ENCODE measurements at places on chromosomes 3 and 15.
A peak's percentile ranks its signal among the peaks of the same experiment; 100 is the strongest.

GRCh38 chr15:68427963-68428362 lies 4.0 kb downstream of the ITGA11 start:
- DNase-seq, result no peak

DNA sequence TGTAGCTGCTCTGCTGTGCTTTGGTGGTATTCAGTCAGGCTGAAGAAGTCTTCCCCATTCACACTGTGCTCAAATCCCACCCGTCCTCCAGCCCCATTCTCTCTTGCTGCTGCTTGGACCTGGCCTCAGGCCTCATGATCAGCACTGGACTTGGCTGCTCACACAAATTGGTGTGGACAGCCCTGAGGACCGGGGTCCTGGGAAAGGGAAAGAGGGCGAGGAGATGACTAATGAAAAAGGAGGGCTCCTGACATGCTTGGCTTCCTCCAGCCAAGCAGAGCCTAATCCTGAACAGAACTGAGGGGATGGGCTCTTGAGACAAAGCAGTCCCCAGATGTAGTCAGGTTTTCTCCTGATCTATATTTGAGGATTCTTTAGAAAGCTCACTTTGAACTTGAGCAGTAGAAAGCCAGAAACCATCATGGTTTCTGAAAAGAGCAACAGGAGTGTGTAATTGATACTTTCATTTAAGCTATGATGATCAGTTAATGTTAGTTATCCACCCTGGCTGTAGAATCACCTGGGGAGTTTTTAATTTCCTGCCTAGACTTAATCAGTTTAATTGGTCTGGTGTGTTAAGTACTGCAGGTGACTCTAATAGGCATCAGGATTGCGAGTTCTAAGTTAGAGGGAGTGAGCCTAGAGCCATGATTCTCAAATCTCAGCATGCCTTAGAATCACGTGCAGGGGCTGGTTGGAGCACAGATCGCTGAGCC lies 79.4 kb upstream of the THBS1 start:
- no peak for DNase-seq

- no peak for DNase-seq
Observed at GRCh38 chr3:21662403-21662802, 88.6 kb downstream of the ZNF385D start.

DNA sequence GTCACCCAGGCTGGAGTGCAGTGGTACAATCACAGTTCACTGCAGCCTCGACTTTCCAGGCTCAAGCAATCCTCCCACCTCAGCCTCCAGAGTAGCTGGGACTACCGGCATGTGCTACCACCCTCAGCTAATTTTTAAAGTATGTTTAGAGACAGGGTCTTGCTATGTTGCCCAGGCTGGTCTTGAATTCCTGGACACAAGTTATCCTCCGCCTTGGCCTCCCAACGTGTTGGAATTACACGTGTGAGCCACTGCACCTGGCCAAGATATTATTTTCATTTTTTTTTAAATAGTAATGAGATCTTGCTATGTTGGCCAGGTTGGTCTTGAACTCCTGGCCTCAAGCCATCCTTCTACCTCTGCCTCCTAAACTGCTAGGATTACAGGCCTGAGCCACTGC lies 4.4 kb upstream of the MPI start:
- DNase-seq, result no peak

DNA sequence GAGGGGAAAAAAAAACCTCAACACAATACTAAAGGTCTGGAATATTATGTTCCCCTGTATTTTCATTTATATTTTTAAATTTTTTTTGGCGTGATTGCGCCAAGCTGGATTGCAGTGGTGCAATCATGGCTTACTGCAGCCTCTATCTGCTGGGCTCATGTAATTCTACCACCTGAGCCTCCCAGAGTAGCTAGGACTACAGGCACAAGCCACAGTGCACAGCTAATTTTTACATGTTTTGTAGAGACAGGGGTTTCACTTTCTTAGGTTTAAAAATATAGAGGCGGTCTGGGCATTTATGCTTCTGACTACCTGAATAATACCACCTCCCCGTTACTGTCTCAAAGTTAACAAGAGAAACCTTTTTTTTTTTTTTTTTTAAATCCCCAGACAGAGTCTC lies 51.1 kb upstream of the MAP4 start:
- DNase-seq, result no peak

- DNase-seq, result no peak
Observed at GRCh38 chr3:94433811-94434210, 370.9 kb downstream of the NSUN3 start.

GRCh38 chr15:58702233-58702632 lies 47.3 kb downstream of the ADAM10 start:
- DNase-seq, result no peak

DNA sequence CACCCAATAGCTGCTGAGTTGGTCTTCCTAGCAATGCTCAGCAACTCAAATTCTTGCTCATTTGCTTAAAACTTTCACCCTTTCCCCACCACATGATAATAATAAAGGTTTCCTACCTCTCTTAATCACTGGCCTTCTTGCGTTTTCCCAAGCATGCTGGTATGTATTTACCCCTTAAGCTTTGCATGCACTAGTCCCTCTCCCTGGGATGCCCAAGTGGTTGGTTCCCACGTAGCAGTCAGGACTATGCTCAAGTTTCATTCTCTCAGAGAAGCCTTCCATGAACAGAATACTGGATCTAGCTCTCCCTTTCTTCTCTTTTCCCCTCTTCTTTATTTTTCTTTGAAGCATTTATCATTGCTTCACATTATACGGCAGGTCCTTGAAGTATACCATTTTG lies 108.8 kb downstream of the KBTBD8 start:
- DNase-seq, result no peak

- DNase-seq, result no peak
Observed at GRCh38 chr3:153624310-153625030, 462.4 kb downstream of the RAP2B start.

- DNase-seq, result no peak
Observed at GRCh38 chr3:160473978-160474377, 24.4 kb upstream of the TRIM59 start.

DNA sequence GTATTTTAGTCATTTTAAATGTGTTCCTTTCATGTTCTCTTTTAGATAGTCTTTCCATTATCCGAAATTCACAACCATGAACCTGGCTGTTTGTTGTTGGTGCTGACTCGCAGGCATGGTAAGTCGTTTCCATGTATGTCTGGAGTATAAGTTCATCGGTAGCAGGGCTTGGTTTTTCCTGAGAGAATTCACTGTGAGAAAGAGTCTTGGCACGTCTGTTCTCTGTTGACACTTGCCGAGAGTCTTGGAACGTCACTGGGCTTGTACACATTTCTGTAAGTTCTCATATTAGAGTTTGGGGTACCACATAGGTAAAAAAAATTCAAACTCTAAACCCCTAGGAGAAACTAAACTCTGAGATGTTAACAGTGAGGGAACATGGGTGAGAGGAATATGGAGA lies 29.4 kb upstream of the EIF4A2 start:
- no peak for DNase-seq

DNA sequence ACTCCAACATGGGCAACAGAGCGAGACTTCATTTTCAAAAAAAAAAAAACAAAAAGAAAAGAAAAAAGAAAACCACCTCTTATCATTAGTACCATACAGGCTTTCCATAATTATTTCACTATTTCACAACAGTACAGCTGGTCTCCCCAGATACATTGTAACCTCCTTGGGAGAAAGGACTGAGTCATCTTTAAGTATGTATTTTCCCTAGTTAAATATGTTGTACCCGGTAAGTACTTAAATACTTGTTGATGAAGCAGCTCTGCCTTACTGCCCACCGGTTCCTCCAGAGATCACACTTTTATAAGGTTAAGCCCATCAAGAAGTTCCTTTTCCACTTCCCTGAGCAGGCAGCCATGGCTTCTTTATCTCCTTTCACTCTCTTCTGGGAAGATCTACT lies 789.5 kb upstream of the CFAP20DC start:
- DNase-seq, result no peak

GRCh38 chr15:90465140-90465929 lies 64.4 kb upstream of the CRTC3 start:
- no peak for DNase-seq

GRCh38 chr15:56973463-56973862 lies 55.0 kb downstream of the TCF12 start:
- no peak for DNase-seq

DNA sequence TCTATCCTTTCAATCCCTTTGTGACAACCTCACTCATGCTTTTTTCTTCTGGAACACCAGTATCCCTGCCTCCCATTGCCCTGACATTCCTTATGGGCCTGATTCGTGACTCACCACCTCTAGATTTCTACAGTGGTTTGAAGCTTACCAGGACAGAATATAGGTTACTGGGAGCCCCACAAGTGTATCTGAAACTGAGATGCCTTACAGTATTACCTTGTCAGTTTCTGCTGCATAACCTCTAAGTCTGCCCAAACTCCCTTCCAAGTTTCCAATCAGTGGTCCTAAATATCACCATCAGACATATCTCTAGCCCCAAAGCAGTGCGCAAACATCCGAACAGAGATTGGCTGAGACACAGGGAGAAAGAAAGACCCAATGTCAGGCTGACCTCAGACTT lies 5.6 kb downstream of the CPB1 start:
- no peak for DNase-seq

GRCh38 chr15:62483814-62484213 lies 318.7 kb upstream of the C2CD4B start:
- DNase-seq, result no peak

- no peak for DNase-seq
Observed at GRCh38 chr3:9778143-9779074, 8.7 kb upstream of the CAMK1 start.

DNA sequence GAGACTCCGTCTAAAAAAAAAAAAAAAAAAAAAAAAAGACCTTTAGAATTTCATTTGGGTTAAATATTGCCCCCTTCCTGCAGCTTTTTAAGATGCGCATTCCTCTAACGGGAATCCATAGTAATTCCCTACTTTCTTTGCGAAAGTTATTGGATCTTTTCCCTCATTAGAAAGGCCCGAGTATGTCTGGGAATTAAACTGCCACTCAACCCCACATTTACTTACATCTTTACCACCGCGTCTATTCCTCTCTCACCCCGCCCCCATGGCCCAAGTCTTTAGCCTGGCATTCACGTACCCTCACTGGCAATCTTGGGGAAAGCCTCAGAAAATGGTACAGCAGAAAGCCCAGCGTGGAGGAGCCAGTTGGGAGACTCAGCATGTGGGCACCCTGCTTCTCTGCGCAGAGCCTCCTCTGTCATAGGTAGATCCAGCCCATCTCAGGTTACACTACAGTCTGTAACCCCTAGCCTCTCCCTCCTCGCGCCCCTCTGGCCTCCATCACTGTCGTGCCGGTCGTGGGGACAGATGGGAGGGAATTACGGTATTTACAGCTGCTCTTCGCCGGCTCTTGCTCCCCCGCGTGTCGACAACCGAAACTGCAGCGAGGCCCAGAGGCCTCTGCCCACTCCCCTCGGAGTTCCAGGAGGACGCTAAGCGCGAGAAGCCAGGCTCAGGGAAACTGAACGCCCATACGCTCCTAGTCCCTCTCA lies 6.4 kb upstream of the ANKDD1A start:
- DNase-seq, result peak; percentile 55

GRCh38 chr3:38655708-38656300 lies 6.3 kb upstream of the SCN5A start:
- DNase-seq, result no peak

DNA sequence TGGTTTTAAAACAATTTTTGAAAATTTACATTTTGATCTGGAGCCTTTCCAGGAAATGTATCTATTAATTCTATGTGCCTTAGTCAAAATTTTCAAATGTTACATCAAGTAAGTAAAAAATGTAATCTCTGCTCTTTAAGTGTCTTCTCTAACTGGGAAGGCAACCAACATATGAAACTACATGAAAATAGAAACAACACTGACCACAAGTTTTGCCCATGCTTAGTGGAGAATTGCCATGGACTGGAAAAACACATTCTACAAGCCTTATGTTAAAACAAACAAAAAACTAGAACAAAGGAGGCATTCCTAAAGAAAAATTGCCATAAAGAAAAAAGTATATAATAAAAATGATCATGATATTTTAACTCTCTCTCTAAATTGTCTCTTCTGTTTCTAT lies 75.9 kb upstream of the SPRED1 start:
- DNase-seq, result no peak

DNA sequence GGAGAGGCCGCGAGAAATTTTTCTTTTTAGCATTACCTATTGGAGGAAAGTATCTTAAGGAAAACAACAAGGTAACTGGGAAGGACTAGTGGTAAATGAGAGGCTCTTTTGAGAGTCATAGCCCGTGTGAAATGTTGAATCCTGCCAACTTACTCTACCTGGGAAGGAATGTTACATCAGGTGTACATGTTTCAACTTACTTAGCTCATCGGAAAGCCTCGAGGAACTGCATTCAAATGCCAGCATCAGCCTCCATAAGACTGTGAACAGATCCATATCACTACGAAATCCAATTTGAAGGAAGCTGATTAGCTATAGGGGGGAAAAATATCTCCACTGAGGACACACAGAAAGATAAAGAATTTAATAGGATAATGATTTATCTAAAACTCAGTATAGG lies 72.3 kb upstream of the PDZRN3 start:
- DNase-seq, result no peak

DNA sequence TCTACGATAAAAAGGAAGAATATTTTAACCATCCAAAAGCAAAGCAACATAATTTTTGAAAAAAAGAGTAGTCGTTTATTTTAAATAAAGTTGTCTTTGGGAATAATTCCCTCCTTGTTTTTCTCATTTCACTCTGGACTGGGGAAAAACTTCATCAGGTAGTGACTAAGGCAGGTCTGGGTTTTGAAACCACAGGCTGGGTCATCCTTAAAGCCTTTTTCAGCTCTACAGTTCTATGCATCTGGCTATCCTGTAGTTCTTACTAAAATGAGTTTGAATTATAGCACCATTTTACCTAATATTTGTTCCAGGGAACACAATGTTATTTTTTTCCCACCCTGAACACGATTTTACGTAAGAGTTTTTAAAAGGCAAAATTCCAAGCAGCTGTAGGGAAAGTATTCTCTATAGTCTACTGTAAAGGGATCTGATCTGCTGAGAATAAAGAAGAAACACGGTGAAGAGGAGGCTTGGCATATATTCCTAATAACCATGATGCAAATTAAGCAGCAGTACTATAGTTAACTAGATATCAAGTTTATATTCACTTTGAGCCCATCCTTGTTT lies 107.7 kb downstream of the OSBPL10 start:
- no peak for DNase-seq

DNA sequence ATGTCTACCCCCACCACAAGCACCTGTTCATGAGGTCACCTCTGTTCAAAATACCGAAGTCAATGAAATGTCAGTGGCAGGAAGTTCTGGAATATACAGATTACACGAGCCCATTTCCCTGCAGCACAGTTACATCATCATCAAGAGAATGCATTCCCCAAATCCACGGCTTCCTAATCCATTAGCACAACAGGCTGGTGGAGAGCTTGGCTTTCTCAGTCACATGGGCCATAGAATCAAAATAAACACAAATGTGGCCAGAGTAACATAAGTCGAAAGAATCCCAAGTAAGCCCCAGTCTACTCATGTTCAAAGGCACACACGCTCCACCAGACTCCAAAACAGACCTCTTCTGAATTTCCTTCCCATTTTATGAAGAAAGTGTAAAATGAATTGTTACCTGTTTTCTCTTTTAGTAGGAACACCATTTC lies 419.3 kb downstream of the MAGI1 start:
- no peak for DNase-seq

DNA sequence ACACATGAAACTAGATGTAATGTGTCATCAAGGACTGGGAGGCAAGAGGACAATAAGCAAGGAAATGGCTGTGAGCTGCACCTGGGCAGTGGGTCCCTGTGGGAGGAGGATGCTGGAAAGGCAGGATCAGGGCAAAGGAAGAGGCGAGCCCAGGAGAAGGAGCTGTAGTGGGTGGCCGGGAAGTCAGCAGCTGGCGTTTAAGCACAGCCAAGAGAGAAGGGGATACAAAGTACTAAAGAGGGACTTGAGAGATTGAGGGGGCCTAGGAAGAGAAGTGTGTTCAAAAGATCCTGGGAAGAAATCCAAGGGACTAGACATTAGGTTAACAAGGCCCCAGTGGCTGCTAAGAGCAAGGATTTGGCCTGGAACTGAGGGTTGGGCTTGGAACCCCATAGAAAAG lies 188.5 kb upstream of the SLC24A5 start:
- DNase-seq, result no peak

Data from T1000 (cell line).